ENCODE measurements at places on chromosomes 13 and 19.

- no peak for DNase-seq
Observed at GRCh38 chr19:58555369-58555885, 522 bp upstream of the CHMP2A start.

- DNase-seq = no peak
Observed at GRCh38 chr19:2922987-2923386, 21.8 kb downstream of the ZNF77 start.

DNA sequence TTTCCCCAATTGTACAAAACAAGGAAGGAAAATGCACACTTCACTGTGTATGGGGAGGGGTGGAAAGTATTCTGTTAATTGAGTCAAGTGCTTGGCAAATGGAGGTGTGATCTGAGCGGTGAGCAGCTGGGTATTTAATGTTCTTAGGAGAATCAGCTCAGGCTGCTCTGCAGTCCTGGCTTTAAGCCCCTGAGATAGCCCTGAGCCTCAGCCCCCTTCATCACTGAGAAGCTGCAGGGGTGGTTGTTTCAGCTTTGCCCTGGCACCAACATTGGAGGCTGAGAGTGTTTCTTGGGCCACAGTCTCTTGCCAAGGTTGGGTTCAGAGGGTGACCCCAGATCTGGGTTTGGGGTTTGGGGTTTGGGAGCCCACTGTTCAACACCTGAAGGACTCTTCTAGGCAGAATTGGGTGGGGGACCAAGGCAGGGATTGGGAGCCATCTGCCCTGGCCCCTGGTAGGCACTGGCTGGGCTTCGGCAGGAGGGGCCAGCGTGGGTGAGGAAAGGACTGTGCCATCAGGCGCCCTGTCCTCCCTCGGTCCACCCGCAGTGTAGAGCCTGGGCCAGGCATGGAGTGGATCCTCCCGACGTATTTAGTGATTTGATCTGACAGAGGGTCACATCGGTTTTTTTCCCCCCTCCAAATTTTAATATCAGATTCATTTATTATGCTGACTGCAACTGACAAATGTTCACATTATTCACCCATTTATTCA lies 66.7 kb upstream of the ZNF536 start:
- no peak for DNase-seq

- no peak for DNase-seq
Observed at GRCh38 chr13:26400545-26400944, 146.6 kb downstream of the CDK8 start.

DNA sequence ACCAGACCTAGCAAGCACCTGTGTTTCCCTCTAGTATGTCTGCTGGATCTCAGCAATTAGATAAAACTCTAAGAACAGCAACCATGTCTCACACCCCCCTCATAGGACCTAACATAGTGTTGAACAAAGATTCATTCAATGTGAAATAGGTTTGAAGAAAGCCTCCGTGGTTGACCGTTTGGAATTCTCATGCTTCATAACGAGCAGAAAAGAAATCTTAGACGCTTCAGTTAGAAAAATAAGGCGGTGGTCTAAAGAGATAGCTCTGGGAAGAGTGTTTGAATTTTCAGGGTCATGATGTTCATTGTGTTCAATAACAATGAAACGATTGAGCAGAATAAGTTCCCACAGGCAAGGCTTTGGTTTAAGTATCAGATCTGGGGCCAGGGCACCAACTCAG lies 332.9 kb downstream of the COG6 start:
- no peak for DNase-seq

DNA sequence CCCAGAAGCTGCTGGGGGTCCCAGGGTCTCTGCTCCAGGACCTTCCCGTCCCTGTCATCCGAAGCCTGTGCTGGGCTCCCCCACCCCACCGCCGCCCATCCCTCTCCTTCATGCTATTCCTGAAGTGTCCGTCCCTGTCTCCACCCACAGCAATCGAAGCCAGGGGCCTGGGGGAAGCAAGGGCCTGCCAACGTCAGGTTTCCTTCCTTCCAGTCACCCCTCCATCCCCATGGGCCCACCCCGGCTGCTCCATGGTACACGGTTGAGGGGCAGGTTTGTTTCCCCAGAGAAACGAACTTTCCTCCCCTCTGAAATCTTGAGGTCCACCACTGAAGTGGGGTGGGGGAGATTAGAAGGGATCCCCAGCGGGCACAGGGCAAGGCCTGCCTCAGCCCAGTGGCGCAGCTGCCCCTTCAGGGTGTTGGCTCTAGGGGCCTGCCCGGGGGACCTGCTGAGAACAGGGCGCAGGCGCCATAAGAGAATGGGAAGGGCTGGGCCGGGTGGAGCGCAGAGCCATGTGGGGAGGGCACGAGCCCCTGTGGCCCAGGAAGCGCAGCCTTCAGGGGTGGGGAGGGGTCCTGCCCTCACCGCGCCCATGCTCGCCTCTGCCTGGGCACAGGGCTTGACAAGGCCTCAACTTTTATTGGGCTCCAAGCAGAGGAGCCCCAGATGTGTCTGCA lies 16.1 kb downstream of the CEBPG start:
- DNase-seq = peak; percentile 28

- no peak for DNase-seq
Observed at GRCh38 chr19:21322528-21322927, 6.7 kb downstream of the ZNF708 start.

DNA sequence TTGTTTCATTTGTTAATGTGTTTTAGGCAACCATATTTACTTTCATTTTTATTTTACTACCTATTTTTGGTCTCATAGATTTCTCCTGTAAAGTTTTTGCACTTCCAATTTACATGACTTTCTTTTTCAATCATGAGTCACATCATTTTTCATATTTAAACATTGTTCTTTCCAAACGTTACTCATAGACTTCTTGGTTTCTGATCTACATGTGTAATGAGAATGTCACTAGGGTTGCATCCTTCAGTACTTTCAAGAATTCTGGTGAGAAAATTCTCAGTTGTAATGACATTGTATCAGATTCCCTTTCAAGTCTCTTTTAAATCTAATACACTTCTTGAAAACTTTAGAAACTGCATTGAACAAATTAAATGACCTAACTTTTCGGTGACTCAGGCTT lies 991.7 kb downstream of the EFNB2 start:
- no peak for DNase-seq

GRCh38 chr13:24502533-24503378 lies 9.8 kb downstream of the PARP4 start:
- DNase-seq = peak; percentile 75

DNA sequence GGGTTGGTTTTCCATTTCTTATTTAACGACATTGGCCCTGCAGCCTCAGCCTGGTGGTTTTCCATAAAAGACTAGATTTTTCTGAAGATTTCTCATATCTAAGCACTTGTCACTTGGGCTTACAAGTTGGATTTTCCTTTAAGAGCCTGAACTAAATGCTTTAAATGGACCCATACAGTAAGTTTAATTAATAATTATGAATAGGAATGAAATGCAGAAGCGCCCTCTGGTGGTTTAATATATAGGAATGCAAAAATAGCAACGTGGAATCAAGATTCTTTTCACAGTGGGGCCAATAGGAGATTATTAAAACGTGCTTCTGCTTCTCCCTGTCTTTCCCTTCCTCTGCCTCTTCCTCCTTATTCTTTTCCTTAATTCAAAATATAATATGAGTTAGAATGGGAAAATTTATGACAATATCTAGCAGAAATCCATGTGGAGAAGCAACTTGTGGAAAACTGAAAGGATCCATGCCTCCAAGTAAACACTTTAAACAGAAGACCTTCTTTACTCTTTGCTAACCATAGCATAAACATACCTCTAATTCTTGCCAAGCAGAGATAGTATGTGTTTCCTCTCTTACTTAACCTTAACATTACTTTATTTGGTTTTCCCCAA lies 324.0 kb downstream of the GPC5 start:
- DNase-seq = no peak

DNA sequence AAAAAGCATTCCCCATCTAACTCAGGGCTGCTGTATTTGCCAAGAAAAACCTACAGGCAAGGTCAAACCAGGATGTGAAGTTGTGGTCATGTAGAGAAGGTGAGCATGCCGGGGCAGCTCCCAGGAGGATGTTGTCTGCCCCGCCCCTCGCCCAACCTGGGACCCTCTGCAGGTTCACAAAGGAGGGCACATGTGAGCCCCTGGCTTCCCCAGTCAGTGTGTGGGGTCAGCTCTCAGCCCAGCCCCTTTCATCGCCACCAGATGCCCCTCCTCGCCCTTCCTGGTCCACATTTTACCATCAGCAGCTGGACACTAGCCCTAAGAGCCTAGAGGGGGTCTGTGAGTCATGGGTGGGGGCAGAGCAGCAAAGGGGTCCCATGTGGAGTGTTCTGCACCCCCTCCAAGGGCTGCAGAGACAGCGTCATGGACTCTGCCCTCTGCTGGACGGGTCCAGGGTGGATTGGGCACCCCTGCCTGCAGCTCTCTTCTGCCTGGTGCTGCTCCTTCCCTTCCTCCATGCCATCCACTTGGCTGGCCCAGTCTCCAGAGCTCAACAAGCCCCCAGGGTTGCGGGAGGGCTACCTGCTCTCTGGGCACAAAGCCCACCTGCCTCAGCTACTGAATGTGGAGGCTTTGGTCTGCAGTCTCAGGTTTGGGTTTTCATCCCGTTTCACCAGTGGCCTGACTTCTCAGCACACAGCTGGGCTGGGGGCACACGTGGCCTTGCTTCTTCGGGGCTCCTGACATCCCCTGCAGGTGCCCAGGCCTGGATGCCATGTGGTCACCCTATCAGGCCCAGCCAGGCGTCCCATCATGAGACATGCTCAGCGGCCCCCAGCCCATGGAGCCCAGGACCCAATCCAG lies 3.7 kb downstream of the PLEKHF1 start:
- no peak for DNase-seq

DNA sequence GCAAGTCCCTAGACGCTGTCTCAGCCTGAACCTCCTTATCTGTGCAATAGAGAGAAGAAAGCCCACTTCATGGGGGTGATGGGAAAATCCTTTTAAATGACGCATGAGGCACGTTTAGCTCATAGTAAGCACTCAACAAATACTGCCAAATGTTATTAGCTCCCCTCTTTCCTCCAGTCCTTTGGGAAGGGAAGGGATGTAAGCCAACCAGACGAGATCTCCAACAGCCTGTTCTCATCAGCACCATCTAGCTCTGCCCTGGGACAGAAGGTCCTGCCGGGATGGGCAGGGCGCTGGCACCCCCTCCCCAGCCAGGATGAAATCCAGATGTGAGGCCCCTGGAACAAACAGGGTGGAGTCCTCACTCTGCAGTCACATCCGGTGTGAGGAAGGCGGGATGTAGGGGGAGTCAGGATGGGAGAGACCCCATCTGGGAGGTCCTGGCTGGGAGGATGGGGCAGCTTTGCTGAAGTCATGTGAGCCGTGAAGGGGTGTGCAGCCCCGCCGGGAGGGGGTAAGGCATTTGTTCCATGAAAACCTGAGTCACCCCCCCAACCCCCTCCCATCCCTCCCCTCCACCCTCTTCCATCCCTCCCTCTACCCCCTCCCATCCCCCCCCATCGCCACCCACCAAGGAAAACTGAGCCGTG lies 4.6 kb downstream of the S1PR2 start:
- DNase-seq = peak; percentile 47

DNA sequence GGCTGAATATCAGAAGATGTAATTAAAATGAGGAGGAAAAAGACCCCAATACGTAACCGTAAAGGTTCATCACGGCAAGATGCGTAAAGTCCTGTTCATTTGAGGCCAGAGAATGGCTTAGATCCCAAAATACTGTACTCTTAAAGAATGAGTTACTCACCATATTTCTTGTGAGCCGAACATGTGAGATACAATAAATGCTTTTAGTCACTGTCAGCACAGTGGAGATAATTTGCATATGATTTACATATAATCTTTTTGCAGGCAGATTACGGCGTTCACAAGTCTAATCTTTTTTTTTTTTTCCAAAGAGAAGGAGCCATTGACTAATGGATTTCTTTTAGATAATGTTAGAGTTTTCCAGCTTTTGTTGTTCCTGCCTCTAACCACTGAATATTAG lies 28.4 kb downstream of the AMER2 start:
- no peak for DNase-seq

GRCh38 chr13:98922306-98922705 lies 55.6 kb downstream of the DOCK9 start:
- DNase-seq = peak; percentile 43

DNA sequence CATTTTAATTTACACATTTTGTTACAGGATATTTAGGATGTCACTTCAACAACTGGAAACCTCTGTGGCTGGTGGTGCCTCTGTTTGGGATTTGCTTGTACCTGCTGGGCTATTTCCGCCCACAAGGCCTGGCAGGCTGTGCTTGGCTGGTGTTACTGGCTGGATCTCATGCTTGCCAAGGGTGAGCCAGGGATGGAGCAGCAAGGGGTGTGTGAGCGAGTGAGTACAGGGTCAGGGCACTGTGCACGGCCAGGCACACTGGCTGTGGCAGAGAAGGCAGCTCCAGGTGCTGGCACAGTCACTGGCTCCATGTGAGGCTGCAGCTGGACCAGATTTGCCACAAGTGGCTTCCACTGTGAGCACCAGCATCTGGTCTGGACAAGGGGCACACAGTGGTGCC lies 1254.8 kb downstream of the SLITRK5 start:
- no peak for DNase-seq

DNA sequence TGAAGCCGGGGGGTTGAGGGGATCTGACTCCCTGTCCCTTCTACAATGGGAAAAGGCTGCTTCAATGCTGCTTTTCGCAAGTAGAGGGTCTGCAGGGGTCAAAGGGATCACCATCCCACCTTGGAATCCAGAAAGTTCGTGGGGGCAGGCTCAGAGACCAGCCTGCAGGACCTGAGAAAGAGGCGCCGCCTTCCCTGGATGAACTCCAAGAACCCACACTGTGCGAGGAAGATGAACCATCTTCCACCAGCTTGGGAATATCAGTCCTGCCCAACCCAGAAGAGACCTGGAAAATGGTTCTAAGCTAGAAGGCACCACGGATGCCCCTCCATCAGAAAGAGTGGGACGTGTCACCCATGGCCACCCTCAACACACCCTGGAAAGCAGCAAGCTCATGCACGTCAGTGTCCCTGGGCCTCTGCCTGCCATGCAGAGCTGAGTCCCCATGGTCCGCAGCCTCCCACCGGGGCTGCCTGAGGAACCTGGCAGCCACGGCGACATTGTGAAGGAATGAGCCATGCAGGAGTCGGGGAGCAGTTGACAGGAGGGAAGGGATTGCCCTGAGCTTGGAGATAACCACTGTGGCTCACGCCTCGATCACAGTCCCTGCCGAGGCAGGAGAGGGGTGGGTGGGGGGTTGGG lies 14.6 kb downstream of the RAB3D start:
- no peak for DNase-seq

- DNase-seq = no peak
Observed at GRCh38 chr19:38921420-38922274, 8.9 kb downstream of the SARS2 start.

GRCh38 chr13:64248371-64249065 lies 2832.9 kb upstream of the PCDH20 start:
- peak; percentile 6 for DNase-seq

- no peak for DNase-seq
Observed at GRCh38 chr13:93338030-93338429, 111.4 kb downstream of the GPC6 start.

- DNase-seq = no peak
Observed at GRCh38 chr13:86862137-86862536, 809.0 kb upstream of the SLITRK5 start.

GRCh38 chr19:2013683-2013961 lies 1.9 kb downstream of the BTBD2 start:
- DNase-seq = no peak
